ENCODE measurements at places on chromosomes 2 and 18. TPM values are rescaled to one million over a fixed set of nuclear protein-coding genes. Genes with fewer than 3 reads are reported as not detected.
A peak's percentile ranks its signal among the peaks of the same experiment; 100 is the strongest.

GRCh38 chr2:49936965-49937364 lies 782.6 kb upstream of the FSHR start:
- no peak for ATAC-seq

GRCh38 chr2:89851583-89851905 lies 1160.1 kb downstream of the RPIA start:
- ATAC-seq = no peak

GRCh38 chr2:240685771-240686371 lies 3.2 kb upstream of the AQP12B start:
- ATAC-seq = no peak

GRCh38 chr18:31497404-31497835 lies 557 bp upstream of the DSG2 start:
- no peak for ATAC-seq

DNA sequence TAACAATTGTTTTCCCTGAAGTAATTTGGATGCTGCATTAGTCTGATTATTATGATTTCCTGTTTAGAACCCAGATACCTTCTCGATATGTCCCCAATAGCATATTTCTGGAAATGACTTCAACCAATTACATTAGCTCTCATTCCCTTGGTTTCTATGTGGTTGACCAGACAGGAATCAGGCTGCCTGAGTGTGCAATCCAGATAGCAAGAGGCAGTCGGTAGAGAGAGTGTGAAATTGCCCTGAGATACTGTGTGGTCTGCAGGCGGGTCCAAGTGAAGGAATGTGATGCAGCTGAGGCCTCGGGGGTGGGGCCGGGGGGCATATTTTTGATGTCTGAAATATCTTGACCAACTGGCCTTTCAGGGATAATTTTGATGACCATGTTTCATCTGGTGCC lies 143.9 kb upstream of the ITGA6 start:
- no peak for ATAC-seq

DNA sequence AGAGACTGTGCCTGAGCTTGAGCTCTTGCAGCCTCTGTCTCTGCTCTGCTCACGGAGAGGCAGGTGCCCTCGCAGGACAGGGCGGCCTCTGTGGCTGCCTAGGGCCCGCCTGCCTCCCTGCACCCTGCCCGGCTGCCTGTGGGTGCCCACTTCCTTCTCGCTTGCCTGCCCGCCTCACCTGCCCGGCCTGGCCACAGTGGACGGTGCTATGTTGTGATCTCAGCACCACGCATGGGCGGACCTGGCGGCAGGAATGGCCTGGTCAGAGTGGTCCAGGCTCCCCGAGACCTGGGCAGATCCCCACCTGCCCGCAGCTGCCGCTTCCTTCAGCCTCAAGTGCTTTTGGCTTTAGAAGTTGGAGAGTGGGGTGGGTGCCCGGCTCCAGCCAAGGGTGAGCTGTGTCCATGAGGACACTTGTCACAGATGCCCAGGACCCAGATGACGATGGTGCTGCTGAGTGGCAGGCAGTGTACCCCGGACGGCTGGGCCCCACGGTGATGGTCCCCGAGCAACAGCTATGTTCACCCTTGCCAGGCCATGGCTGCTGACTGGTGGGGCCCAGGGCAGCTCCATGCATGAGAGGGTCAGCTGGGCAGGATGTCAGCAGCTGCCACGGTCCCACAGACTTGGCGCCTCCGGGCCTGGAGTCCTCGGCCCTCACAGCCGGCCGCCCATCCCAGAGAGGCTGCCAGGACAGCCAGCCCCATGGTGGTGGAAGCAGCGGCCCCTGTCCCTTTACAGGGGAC lies 25.3 kb downstream of the RTP5 start:
- no peak for ATAC-seq

- peak; percentile 33 for ATAC-seq
These were observed 42.1 kb downstream of the BMP10 start for GRCh38 chr2:68828887-68829708.

- peak; percentile 53 for ATAC-seq
These were observed 31.1 kb downstream of the NAB1 start for GRCh38 chr2:190679813-190680591.

GRCh38 chr2:12759248-12759647 lies 42.5 kb downstream of the TRIB2 start:
- no peak for ATAC-seq

- ATAC-seq = no peak
These were observed 99.0 kb upstream of the GRB14 start for GRCh38 chr2:164719996-164720941.

DNA sequence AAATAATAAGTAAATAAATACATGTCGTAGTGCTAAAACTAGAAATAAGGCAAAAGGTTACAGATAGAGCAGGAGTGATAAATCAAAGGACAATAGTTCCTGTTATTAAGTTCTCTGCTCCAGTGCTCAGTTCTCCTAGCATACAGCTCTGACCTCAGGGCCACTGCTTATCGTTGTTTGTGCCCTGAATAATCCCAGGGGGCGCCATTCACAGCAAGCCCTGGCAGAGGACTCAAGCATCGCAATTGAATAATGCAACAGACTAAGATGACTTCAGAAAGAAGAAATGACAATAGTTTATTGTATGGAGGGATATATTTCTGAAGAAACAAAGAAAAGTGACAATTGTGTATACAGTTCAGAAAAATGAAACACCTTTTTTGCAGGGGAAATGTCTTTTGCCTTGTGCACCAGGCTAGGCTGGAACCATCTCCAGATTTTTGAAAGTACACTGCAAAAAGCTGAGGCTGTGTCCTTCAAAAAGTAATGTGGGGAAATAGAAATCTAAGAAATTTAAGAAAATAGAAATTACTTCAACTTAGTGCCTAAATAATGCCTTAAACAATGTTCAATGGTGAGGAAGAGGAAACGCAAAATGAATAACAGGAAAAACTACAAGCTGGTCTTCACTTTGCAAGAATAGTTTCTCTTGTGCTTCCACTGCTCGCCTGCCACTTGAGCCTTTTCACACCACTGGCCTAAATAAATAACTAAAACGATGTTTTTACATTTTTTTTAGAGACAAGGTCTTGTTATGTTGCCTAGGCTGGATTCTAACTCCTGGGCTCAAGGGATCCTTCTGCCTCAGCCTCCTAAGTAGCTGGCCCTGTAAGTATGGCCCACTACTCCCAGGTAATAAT lies 19.0 kb upstream of the CCNYL1 start:
- ATAC-seq = peak; percentile 50

- no peak for ATAC-seq
These were observed 177.9 kb downstream of the PTH2R start for GRCh38 chr2:208584378-208584985.

DNA sequence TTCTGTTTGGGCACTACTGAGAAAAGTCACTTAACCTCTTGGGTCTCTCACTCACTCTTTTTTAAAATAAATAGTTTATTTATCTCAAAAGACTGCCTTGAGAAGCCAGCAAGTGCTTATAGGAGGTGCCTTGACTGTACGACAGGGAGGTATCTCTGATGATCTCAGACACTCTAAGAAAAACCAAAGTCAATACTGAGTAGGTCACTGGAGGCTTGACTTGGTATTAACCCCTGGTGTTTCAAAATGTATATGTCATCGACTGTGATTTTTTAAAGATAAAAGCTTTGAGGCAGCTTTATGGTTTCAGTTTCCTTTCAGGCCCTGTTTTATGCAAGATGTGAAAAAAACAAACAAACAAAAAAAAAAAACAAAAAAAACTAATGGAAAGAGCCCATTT lies 33.7 kb downstream of the MREG start:
- peak; percentile 64 for ATAC-seq

GRCh38 chr2:26940001-26940400 lies 30.4 kb upstream of the MAPRE3 start:
- no peak for ATAC-seq

DNA sequence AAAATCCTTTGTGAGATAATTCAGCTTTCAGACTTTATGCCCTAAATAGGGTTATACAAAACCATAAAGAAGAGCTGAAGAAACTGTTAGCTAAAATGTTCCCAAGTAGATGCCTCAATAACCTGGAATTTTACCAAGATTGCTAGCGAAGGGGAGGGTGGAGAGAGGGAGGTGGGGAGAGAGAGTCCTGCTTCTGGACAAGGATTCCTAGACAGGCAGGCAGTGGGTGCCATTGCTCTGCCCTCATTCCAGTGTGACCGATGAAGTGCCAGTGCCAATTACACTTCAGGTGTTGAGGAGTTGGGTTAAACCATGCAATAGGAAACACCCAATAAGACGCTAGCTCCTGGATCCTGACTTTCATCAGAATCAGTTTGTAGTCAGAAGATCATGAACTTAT lies 18.1 kb downstream of the LAPTM4A start:
- no peak for ATAC-seq

- ATAC-seq = no peak
These were observed 129.8 kb downstream of the HNMT start for GRCh38 chr2:138094031-138094430.

DNA sequence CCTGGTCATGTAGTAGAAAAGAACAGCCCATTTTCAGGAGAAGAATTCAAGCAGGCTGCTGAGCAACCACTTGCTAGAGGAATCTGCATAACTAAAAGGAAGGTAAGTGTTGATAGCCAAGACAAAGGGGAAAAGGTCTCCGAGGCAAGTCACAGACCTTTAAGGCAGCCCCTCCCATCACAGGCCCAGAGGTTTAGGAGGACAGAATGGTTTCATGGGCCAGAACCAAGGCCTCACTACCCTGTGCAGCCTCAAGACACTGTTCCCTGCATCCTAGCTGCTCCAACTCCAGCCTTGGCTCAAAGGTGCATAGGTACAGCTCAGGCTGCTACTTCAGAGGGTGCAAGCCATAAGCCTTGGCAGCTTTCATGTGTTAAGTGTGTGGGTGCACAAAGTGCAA lies 238.6 kb upstream of the CYP26B1 start:
- no peak for ATAC-seq

DNA sequence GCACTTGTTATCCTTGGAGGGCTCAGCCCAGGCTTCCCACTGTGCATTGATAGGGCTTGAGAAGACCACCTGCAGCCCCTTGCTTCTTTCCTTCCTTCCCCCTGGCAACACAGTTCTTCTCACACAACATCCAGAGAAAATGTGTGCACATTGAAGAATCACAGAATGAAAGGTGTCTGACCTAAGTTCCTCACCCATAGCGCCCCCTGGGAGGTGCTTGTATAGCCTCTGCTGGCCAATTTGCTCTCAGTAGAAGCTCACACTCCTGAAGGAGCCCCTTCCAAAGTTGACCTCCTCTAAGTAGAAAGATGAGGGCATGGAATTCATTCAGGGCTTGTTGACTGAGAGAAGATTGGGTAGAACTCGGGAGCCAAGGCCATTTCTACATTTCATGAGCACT lies 758.4 kb upstream of the KLHL29 start:
- ATAC-seq = no peak

DNA sequence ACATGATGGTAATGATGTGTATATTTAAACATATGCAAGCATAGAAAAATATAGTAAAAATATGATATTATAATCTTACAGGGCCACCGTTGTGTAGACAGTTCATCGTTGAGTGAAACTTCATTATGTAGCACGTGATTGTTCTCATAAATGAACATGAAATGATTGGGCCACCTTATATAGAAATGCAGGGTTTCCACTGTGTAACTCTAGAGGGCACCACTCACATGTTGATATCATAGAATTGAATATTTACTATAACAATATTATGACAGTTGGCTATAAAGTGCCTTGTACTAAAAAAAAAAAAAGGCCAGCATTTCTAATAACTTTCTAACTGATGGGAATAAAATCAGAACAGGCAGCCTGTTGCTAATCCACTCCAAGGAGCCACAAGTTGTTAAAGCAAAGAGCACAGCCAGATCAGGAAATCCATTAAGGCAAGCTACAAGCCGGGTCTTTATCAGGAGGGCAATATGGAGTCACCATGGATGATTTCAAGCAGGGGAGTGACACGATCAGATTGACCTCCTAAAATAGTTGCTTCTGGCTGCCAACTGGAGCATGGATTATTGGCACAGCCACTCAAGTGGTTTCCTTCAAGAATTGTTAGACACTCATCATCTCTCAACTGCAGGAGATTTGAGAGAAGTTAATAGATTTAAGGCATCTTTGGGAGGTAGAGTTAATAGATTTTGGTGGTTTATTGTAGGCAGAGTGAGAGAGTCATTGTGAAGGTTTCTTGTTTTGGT lies 16.7 kb downstream of the IL1F10 start:
- ATAC-seq = peak; percentile 44

DNA sequence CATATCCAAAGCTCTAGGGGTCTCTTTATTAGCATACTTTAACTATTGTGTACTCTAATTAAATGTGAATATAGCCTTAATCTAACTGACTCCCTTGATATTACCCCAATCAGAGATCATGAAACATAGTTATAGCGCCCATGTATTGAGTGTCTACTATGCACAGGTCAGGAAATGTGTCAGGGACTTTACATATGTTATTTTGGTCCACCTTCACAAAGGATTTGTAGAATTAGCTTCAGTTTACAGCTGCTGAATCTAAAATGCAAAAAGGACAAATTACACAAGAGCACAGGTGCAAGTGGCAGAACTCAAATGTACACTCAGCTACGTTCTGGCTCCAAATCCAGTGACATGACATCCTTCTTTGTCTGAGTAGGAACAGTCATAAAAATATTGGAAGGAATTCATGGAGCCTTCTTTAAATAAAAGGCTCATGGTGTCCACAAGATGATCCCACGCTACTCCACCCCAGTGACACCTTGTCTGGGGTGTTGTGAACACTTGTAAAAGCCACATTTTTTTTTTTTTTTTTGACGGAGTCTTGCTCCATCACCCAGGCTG lies 38.7 kb upstream of the ATL2 start:
- ATAC-seq = no peak

PEX13 gene
- total RNA-seq = 25.1 TPM

CFC1 gene
- total RNA-seq = not detected

CAVIN2 gene
- 0.15 TPM for total RNA-seq

UGT1A5 gene
- total RNA-seq = not detected

CROCC2 gene
- not detected for total RNA-seq

AMER3 gene
- total RNA-seq = not detected

TMEM200C gene
- not detected for total RNA-seq

KLHL30 gene
- not detected for total RNA-seq

DES gene
- total RNA-seq = not detected

APCDD1 gene
- not detected for total RNA-seq

LIMS4 gene
- 0.43 TPM for total RNA-seq

FRZB gene
- not detected for total RNA-seq

CD207 gene
- total RNA-seq = not detected

ASB18 gene
- not detected for total RNA-seq

OTOS gene
- total RNA-seq = not detected

Data from activated T-helper 17 cell treated with anti-CD3 and anti-CD28 coated beads, Interleukin-2, amount 50 U/mL, for 72 hours (primary cell).